ENCODE measurements at places on chromosomes 2 and 18.

- no peak for DNase-seq
Observed at GRCh38 chr2:118010473-118010872, 3.4 kb downstream of the CCDC93 start.

DNA sequence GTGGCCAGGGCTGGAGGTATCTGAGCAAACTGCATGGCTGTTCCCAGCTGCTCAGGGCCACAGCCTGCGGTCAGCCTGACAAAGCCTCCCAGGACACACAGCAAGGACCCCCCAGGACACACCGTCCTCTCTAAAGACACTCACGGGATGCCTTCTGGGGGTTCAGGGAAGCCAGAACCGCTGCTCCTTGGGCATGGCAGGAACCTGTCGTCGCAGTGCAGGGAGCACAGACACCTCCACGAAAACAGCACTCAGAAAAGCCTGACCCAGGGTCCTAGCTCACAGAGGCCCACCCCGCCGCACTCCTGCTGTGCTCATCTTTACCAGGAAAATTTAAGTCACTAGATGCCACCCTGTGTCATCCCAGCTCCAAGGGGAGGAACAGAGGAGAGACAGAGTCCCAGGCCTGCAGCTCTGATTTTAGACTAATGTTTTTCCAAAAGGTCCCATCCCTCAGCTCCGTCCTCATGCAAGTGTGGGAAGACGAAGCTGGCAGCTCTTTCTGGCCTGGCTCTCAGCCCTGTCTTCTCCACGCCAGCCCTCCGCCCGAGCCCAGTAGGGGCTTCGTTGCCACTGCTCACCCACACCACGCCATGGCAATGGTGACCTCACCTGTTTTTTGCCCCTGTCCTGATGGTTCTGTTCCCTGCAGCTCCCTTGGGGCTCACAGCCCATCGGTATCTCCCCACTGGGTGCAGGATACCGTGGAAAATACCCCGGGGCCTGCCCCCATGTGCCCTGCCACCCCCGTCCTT is 23.9 kb upstream of the SLC66A3 start:
- no peak for DNase-seq

GRCh38 chr18:70176537-70176936 is 28.9 kb downstream of the RTTN start:
- DNase-seq = no peak

- DNase-seq = no peak
Observed at GRCh38 chr2:108926561-108927380, 62.2 kb downstream of the EDAR start.

- DNase-seq = no peak
Observed at GRCh38 chr2:141362311-141362710, 768.5 kb downstream of the LRP1B start.

- DNase-seq = no peak
Observed at GRCh38 chr2:170396799-170397459, 219.0 kb downstream of the MYO3B start.

DNA sequence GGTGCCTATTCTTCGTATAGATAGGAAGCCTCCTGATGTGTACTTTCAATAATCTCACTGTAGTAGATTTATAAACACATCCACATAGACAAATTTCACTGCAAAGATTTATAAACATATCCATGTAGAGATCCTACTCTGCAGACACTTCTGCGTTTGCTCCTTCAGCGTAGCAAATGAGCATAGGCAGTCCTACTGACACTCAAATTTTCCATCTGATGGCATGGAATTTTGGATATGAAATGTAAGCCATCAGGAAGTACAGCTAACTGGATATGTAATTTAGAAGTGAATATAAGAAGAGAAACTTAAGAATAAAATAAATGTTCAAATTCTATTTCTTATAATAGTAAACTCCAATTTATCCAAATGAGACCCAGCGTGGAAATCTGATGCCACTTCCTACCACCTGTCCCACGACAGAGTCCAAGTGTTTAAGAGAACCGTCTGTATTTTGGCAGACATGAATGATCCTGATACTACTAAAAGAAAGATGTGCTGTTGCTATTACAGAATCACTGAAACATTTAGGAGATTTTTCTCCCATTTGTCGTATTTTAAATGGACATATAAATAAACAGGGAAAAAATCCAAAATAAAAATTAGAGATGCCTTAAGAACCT is 86.0 kb downstream of the DTNA start:
- no peak for DNase-seq

DNA sequence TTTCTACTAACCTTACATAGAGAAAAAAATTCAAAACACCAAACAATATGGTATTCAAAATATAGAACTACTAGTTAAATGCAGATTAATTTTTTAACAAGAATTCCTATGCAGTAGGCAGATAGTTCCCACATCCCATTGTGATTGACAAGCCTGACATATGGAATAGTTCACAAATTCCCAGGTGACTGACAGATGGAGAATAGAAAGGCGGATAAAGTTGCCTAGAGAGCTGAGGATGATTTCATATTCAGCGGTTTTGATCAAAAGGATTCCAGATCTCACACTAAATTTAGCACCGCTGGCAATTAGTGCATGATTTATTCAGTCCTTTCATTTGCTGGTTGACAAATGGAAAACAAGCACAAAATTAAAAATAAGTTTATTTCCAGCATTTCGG is 733.7 kb upstream of the POU3F3 start:
- DNase-seq = no peak

DNA sequence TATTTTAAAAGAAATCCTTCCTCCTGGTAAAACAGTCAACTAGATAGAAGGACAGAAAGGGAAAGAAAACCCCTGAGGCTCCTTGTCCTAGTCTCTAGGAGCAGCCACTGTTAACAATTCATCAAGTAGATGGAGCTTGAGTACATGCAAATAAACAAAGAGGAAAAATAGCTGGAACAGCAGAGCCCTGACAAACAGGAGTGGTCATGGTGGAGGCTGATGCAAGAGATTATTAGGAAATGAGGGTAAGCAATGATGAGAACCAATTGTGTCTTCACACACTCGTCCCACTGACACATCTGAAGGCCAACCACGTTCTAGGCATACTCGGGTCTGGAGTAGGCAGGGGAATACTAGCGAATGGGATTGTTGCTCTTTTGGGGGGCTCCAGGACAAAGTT is 9.2 kb downstream of the DLGAP1 start:
- DNase-seq = no peak

GRCh38 chr2:75870651-75871137 is 160.0 kb upstream of the GCFC2 start:
- DNase-seq = peak; percentile 13

DNA sequence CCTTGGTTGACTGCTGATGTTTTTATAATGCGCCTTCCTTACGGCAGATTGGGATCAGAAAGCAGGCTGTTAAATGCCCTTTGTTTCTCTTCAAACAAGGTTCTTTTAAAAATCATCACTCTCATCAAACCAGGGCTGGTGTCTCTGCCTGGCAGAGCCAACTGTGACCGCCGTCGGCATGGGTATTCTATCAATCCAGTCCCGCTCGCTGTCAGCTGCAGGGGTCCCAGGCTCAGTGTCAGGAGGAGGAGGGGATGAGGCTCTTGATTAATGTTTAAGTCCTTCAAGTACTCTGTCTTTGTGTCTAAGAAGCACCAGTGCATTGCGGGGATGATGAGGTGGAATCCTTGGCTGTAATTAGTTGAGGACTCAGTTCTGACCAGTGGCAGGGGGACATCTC is 348.1 kb downstream of the RNF144A start:
- no peak for DNase-seq

GRCh38 chr2:120422465-120423160 is 76.7 kb downstream of the INHBB start:
- no peak for DNase-seq

DNA sequence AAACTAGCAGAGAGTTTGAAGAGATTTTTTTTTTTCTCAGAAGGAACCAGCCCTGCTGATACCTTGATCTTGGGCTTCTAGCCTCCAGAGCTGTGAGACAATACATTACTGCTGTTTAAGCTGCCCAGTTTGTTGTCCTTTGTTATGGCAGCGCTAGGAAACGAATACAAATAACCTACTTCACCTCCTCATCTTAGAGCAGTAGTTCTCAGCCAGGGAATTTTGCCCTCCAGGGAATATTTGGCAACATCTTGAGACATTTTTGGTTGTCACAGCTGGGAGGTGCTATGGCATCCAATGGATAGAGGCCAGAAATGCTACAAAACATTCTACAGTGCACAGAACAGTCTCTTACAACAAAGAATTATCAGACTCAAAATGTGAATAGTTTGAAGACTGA is 43.9 kb upstream of the BCL11A start:
- no peak for DNase-seq

DNA sequence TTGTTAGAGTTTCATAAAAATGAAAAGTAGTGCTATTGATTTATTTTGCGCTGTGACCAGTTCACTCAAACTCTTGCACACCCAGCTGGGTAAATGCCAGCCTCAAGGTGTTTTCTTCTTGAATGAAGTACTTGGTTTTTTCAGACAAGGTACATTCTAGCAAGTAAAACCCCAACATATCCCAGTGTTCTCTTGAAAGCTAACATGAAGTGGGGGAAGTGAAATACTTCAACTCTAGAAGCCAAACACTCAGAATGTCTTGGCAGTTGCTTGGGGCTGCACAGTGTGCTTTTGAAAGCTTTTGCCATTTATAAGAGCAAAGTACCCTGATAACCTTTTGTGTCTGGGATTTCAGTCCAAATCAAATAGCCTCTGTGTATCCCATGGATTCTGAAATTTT is 13.4 kb downstream of the NPAS2 start:
- DNase-seq = no peak

DNA sequence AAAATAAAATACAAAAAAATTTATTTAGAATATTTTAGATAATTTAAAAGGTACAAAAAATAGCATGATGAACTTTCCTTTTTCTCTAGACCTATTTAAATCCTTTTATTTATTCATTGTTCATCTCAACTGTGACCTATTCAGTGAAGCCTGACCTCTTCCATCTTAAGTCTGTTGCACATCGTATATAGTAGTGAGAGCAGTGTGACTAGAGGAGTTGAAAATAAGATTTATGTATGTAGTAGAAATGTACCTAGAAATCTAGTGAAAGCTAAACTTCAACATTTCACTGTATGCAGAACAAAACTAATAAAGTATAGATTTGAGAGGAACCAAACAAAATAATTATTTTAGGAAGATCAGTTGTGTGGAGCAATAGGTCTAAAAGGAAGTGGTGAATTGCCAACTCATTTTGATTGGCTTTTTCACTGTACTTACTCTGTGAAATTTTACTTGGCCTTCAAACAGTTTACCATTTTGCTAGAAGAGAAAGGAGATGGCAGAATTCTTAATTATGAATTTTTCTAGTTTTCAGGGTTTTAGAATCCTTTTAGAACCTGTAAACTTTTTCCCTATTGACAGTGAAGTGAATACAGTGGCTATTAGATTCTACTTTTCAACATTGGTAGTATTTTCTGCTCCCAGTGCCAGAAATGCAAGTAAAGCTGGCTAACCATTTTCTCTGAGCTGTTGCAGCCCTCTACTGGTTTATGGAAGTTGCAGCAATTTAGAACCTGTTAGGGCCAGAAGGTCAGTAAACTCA is 11.0 kb downstream of the ANKRD12 start:
- peak; percentile 73 for DNase-seq

DNA sequence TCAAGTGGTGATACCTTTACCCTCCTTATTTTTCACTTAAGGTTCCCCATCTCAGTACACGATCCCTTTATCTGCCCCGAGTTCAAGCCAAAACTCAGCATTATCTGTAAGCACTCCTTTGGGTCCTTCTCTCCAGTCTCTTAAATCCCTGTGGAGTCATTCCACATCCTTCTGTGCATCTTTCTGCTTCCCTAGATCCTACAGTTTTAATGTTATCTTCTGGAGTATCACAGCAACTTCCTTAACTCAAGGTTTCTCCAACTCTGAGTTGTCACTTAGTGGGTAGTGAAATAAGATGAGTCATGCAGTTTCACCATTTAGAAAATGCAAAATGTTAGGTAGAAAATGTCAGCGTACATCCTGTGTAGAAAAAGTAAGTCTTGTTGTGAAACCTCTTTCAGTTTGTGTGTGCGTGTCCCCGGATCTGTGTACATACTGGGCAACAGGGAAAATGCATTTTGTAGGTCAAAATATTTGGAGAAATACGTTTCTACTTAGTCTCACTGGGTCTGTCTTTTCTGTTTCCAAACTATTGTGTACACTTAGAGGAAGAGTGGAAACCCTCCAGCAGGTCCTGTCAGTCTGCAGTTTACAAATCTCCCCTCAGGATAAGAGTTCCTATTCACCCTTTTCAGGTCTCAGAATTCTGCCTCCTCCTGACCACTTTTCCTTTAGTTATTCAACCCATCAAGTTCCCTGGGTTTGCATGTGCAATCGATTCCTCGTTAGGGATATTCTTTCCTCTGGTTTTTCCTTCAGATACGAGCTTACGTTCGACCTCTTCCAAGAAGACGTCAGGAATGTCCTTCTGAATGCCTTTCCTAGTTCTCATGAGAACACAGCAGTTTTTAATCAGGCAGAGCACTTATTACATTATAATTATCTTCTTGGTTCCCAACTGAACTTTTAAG is 154.8 kb downstream of the TGIF1 start:
- DNase-seq = no peak

- no peak for DNase-seq
Observed at GRCh38 chr2:239611222-239611795, 210.5 kb upstream of the HDAC4 start.

DNA sequence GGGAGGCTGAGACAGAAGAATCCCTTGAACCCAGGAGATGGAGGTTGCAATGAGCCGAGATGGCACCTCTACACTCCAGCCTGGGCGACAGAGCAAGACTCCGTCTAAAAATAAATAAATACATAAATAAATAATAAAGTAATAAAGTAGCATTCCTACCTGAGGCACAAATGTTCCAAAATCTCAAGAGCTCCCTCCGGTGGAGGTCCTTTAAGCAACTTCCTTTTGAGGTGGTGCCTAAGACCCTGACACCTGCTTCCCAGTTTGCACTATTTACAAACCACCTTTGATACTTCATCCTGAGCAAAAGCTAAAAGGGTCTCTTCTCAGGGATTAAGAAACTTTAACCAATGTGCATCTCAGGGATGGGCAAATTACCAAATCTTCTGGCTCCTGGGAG is 505.1 kb downstream of the CNTNAP5 start:
- no peak for DNase-seq

DNA sequence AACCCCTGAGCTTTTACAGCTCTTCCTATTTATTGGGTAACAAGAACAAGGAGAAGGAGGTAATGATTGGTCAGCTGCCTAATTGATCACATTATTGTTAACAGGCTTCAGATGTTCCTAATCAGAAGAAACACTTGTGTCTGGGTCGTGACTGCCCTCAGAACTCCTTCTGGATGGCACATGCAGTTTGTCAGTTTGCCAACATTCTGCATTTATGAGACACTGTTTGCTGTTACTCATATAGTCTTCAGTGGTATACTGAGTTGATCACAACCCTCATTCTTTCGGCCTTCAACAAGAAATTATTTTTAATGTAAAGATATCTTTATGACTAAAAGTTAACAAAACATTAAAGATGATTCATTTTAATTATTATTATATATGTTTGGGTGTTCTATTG is 95.7 kb upstream of the DOCK10 start:
- DNase-seq = no peak

- DNase-seq = no peak
Observed at GRCh38 chr2:10059016-10059351, 15.6 kb downstream of the KLF11 start.

DNA sequence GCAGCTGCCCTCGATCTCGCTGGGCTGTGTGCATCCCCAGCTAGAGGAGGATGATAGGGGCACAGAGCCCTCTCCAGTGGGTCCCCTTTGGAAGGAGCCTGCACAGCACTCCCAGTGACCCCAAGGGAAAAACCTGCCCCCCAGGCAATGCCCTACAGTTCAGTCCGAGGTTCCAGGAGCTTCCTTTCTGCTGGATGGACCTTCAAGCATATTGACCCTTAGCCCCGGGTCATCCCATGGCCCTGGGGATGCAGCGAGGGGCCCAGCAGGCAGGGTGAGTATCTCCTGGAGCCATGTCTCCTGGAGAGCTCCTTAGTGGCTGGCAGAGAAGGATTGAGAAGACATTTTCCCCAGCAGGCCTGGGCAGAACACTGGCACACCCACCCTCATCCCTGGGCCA is 45.4 kb upstream of the CTDP1 start:
- DNase-seq = no peak
